ENCODE measurements at places on chromosomes 5 and 9.

DNA sequence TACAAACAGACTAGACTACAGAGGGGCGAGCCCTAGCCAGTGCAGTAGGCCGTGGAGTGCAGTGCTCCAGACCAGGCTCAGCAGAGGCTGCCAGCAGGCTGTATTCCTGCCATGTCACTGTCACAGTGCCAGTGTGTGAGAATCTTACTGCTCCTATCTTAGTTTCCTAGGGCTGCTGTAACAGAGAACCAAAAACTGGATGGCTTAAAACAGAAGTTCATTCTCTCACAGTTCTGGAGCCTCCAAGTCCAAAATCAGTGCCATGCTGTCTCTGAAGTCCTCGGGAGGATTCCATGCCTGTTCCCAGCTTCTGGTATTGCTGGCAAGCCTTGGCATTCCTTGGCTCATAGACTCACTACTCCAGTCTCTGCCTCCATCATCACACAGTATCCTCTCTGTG is 75.0 kb upstream of the SAP30L start:
- peak; percentile 72 for DNase-seq

DNA sequence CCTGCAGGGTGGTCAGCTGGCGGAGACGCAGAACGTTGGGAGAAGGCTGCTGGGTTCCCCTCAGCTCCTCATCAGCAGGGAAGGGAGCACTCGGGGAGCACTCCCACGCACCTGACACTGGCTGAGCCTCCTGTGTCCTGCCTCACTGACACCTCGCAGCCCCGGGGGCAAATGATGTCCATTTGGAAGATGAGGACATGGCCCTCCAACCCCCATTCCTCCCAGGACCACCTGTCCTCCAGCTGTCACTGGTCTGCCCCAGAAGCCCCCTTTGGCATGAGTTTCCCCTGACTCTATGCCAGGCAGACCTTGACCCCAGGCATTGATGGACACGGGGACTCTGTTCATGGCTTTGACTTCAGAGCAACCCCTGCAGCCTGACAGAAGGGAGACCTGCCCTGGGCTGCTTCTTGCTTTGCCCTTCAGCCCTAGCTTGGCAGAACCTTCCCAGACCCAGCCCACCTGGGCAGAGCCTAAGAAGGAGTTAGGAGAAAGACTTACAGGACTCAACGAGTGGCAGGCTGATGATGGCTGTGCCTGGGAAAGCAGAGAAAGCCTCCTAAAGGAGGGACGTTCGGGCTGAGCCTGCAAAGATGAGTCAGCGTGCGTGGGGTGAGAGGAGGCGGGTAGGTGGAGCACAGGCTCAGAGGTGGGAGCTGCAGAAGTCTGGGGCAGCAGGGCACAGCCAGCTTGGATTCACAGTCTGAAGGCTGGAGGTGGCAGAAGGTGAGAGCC is 90.6 kb downstream of the LMX1B start:
- DNase-seq, result no peak

GRCh38 chr5:172185096-172185461 is 2.9 kb downstream of the STK10 start:
- no peak for DNase-seq

GRCh38 chr9:14313378-14313940 is 482 bp downstream of the NFIB start:
- no peak for DNase-seq

DNA sequence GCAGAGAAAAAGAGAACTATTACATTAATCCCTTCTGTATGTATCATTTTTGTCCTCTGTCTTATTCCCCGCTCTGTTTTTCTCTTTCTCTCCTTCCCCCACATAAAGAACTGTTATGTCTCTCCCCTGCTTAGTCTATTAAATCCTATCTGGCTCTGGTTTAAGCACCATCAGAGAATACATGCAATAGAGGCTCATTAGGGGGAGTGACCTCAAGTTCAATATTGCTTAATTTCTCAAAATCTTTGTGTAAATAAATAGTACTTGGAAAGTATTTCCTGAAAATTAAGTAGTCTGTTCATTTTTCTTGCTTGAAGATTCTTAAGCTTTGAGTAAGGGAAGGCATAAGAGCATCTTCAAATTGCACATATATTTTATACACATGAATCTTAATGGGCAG is 41.2 kb upstream of the FAM174A start:
- no peak for DNase-seq

GRCh38 chr5:10675177-10675700 is 85.8 kb downstream of the DAP start:
- no peak for DNase-seq

GRCh38 chr5:180802325-180803180 is at the start of gene MGAT1:
Gene MGAT1 (minus strand): TSS chr5:180802806. CDS start chr5:180792971, 9,835 bp downstream.
- DNase-seq, result peak; percentile 79

DNA sequence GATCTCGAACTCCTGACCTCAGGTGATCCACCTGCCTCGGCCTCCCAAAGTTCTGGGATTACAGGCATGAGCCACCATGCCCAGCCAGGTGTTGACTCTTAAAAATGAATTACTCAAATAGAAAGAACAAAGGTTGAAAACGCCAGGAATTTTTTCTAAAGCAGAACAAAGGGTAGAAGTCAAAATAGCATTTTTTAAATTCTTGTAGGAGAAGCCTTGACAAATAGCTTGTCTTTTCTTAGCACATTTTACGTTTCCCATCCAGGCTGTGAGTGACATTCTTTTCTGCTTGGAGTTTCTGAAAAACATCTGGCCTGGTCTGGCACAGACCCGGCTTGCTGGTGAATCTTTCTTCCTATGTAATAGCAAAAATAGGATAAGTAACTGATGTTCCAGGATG is 169.4 kb upstream of the ZNF462 start:
- no peak for DNase-seq

DNA sequence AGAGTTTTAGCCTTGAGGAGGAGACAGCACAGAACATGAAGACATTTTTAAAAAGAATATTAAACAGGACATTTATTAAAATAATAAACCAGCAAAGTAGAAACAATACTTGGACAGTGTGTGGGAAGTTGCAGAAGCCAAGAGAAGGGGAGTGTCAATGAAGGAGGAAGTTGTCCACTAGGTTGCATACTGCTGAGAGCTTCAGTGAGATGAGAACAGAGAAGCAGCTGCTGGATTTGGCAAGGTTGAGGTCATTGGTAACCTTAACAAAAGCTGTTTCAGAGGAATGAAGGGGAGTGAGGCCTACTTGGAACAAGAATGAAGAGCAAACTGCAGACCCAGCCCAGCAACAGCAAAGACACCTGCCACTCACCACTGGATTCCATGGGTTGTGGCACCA is 11.4 kb downstream of the BHMT start:
- no peak for DNase-seq

DNA sequence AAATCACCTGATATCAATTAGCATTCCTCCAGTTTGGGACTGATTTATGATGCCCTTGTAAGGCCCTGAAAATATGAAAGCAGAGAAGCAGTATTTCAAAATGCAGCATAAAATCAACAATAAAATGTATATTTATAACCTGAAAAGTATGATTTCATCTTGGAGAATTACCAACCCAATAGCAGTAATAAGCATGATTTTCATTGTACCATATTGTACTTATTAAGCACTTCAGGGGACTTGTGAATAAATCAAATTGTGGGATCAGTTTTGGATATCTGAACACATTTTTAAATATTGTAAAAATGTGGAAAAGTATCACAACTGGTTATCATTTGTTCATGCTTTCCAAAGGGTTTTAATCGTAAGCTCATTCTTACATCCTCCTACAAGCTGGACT is 250.8 kb downstream of the DMRT2 start:
- no peak for DNase-seq

GRCh38 chr9:17600962-17601593 is 22.2 kb downstream of the SH3GL2 start:
- DNase-seq, result no peak

GRCh38 chr5:81850501-81851357 is 99.8 kb upstream of the SSBP2 start:
- no peak for DNase-seq

DNA sequence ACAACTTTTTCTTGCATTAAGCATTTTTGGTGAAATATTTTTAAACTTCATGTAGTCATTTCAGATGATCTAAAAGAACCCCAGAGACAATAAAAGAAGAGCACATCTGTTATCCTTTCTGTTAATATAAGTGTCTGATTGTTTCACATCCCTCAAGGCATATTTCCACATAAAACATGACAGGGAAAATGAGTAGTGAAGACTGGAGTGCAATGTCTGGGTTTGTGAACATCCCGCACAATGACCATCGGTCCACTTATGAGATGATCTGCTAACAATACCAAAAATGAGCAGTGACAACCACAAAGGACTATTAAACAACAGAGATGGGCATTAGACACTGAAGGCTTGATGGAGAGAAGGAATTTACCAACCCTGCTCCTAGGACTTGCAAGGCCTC is 209.1 kb downstream of the NR2F1-AS1 start:
- DNase-seq, result no peak

DNA sequence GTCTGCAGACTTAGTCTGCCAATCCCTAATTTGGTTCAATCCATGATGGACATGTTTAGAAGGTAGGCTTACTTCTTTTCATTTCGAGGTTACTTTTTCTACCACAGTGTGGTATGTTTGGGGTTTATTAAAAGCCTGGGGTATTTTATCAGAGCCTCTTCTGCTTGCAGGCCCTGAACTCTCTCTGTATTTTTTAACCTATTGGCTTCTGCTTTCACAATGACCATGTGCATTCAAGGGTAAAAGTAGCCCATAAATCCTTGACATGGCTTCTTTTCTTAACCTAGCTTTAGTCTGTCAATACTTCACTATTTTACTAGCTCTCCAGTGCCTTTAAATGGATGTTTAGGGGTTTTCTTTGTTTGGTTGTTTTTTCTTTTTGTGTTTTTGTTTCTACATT is 286.6 kb downstream of the FER start:
- no peak for DNase-seq

DNA sequence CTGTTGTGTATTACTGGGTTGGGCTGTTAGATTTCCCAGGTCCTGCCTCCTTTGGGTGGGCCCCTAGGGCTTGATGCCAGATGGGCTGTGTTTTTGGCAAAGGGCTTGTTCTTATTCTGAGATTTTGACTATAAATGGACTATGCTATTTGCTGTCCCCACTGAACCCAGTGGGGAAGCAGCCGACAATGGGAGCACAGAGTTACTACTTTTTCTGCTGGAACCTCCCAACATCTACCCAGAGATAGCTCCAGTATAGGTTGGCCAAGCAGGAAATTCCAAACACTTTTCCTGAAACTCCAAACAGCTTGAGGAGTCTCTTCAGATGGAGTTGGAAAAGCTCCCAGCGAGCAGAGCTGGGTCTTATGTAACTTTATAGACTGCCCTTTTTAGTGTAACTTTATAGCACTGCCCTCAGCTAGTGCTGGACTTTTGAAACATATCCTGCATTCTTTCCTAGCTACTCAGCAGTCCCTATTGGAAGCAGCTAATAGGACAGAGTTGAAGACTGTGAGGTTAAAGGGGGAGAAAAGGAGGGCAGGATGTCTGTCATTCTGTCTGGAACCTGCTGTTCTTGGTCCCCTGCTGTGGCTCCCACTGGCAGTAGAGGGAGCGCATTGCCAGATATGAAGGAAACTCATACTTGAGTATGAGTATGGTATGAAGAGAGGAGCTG is 21.0 kb downstream of the RUSC2 start:
- no peak for DNase-seq
